ENCODE measurements at places on chromosomes 6 and 20.
A peak's percentile ranks its signal among the peaks of the same experiment; 100 is the strongest.

DNA sequence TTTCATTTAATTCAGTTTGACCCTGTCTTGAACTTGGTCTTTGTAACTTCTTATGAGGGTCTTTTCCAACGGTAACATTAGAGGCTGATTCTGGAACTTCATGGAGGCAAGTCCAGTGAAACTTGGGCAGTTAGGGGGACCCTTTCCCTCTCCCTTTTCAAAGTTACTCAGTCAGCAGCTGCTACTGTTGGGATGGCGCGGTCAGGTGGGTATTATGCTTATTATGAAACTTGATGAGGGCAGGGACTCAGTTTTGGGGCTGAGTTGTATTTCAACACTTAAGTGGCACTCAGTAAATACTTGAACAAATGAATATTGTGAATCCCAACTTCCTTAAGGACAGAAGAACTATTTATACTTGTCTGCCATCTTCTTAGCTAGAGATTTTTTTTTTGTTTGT, 20.8 kb downstream of the TOP1 start:
- DNase-seq: no peak

- no peak for DNase-seq
These were observed 148.1 kb downstream of the ZDHHC14 start for GRCh38 chr6:157528931-157529653.

DNA sequence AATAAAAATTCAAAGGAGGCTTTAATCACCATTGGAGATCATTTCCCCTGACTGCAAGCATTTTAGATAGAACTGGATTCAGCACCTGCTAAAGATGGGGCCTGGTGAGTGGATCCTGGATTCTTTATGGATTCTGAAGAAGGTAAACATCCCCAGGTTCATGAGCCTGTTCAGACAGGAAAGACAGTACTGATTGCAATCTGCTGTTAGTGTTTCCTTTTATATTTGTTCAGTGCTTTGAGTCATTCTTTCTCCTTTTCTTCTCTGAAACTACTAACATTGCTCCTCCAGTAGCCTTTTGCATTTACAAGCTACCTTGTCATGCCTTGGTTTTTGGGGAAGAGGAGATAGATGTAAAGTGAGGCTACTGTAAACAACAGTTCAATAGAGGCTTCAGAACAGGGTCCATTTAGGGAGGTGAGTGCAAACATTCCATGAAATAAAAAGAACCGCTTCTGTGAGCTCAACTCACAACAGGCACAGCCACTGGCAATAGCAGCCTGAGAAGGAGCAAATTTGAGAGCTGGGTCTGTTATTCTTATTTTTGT, 66.4 kb upstream of the PRL start:
- no peak for DNase-seq

DNA sequence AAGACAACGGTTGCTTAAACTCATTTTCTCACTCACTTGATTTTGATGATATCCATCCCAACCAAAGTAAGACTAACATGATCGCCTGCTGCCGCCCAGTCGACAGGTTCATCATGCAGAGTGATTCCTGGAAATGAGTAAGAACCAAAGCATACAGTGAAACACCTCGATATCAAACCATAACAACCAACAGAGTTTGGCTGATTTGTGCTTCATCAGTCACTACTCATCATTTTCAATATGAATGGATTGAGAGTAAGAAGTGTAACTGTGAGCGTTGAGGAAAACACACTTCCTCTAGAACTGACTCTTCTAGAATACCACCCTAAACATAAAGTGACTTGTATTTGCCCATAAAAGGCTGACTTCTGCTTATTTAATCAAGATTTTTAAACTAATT, 29.2 kb upstream of the ALDH8A1 start:
- DNase-seq: no peak

DNA sequence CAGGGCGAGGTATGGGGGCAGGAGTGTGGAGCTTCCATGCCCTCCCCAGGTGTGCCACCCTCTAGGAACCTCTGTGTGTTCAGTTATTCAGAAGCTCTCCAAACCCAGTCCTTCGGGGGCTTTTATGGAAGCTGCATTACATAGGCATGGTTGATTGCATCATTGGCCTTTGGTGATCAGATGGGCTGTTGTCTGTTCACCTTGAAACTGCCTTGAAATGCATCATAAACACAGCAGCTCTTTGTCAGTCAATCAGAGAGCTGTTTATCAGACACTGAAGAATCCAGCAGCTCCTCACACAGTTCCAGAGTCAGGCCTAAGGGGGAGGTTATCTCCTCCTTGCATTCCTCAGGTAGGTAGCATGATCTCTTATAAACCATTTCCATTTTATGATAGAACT, 62.4 kb downstream of the E2F3 start:
- no peak for DNase-seq

GRCh38 chr6:125906158-125906998, 50.2 kb upstream of the HINT3 start:
- no peak for DNase-seq

DNA sequence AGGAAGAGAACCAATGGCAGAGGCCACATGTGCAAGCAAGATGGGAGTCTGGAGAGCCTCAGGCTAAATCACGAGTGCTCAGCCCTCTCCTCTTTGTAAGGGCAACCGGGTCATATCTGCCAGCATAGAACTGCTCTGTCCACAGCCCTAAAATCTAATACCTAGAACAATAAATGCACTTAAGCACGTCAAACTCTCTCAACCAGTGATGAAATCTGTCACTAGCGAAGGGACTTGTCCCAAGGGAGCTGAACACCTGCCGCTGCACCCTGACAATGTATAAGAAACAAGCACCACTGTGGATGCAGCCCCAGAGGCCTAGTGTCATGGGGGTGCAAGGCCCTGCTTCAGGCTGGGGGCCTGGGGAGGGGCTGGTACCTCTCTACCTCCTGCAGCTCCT, 82.5 kb downstream of the PRL start:
- no peak for DNase-seq

DNA sequence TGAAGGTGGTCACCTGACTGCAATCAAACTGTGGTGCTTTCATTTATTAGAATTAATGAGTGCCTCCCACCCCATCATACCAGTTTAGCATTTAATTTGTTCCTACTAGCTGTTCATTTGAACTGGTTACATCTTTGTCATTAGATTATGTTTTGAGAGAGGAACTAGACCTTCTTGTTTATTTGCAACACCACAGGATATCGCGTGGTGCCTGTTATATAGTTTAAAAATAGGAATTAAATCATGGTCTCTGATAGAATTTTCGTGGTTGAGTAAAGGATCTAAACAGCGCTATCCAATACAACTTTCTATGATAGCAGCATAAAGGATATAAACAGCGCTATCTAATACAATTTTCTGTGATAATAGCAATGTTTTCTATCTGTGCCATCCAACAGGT, 2.8 kb downstream of the RPRD1B start:
- no peak for DNase-seq

DNA sequence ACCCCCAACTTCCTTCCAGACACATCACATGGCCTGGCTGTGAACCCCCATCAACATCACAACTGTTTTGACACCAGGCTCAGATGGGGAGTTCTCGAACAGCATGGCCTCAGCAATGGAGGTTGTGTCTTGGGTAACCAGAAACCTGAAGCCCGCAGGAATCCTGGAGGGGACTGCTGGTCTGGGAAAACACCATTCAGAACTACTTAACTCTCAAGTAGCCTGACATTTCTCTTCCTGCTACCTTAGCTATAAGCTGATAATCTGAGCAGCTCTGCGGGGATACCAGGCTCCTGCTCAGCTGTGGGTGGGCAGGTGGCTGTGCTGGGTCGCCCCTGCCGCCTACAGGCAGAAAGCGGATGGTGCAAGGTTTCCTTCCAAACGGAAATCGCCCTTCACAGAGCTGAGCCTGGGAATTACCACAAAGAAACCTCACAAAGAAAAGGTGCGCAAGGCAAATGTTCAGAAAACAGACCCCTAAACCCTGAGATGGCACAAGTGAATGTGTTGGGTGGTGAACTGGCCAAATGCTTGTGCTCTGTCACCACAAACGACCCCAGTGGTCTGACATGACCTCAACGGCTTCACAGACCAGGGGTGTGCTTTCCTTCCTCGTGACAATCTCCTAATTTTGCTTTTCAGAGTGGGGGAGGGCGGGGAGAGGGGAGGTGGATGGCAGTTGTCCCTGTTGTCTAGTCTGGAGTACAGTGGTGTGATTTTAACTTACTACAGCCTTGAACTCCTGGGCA, 29.5 kb downstream of the SNX5 start:
- DNase-seq: peak; percentile 55

DNA sequence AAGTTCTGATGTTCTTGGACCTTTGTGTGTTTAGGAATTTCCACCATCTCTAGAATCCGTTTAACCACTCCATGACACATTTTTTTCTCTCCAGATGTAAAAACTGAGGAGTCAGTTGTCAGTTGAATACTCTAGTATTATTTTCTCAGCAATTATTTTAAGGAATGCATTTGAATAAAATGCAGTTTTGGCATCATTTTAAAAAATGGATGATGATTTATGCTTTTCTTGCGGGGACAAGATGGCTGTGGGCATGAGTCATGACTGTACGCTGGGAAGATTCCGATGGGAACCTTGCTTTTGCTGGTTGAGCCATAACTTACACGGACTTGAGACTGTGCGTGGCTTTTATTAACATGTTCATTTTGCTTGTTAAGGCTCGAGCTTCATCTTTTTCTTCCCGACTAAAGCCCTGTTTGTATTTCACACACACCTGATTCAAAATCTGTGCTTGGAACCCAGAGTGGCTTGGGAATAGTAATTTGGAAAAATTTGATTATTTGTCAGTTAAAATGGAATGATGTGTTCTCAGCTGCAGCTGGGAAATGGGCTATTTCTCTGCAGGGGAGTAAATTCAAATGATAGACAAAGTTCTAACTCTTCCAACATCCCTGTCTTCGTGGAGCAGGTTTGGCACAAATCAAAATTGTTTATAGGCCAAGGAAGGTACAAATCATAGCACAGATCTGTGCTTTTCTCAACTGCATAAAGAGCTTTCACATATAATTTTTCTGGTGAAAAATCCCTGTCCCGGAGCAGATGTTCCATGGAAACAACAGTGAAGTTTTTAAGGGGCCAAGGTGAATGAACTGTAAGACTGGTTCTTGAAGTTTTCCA, 470.5 kb upstream of the JAG1 start:
- DNase-seq: no peak

DNA sequence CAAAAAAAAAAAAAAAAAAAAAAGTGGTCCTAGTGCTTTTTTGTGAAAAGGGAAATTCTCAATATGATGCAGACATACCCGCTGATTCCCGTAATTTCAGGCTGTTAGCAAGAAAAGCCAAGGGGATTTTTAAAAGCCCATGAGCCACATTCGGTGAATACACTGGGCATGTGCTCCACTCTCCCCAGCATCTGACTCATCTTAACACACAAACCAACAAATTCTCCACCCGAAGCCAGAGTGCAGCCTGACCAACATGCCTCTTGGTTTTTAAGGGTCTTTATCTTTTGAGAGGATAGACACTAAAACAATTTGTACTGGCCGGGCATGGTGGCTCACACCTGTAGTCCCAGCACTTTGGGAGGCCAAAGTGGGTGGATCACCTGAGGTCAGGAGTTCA, 45.5 kb upstream of the CD83 start:
- DNase-seq: no peak

GRCh38 chr20:19026121-19026878, 186.1 kb upstream of the SLC24A3 start:
- no peak for DNase-seq

- DNase-seq: no peak
These were observed 196.6 kb downstream of the ESR1 start for GRCh38 chr6:152004036-152004566.

DNA sequence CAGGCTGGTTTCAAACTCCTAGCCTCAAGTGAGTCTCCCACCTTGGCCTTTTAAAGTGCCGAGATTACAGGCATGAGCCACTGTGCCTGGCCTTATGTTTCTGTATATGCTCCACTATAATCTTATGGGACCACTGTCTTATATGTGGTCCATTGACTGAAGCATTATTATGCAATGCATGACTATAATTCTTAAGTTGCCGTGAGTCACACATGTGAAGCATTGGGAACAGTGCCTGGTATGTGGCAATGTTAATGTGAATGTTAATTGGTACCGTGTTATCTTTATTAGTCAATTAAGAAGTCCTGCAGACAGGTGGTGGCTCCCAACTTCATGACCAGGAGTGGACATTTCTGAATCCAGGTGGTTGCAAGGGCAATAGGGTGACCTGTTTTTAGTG, 14.7 kb upstream of the ASXL1 start:
- no peak for DNase-seq

GRCh38 chr6:30013291-30013922, 47.7 kb upstream of the POLR1H start:
- DNase-seq: no peak

DNA sequence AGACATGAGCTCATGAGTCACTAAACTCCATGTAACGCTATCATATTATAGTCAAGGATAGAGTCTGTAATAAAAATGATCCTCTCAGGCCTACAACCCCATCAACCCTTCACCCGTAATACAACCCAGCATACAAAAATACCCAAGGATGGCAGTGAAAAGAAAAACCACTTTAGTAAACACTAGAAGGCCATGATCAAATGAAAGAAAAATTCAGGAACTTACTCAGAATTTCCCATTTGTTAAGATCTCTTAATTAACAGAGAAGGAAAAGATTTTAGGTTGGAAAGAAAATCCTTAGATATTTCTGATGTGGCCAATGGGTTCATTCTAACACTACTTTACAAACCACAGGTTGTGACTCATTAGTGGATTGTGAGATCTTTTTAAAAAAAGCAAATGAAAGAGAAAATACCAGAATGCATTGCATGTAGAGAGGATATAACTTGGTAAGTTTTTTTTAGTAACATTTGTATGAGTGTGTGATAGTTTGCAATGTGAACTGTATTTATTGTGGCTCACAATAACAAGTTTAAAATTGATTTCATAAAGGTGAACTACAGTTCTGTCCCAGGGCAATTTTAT, 8.0 kb upstream of the UBE2J1 start:
- no peak for DNase-seq

GRCh38 chr6:6058054-6058444, 51.3 kb upstream of the NRN1 start:
- no peak for DNase-seq
